ENCODE measurements at places on chromosomes 7 and 10.

DNA sequence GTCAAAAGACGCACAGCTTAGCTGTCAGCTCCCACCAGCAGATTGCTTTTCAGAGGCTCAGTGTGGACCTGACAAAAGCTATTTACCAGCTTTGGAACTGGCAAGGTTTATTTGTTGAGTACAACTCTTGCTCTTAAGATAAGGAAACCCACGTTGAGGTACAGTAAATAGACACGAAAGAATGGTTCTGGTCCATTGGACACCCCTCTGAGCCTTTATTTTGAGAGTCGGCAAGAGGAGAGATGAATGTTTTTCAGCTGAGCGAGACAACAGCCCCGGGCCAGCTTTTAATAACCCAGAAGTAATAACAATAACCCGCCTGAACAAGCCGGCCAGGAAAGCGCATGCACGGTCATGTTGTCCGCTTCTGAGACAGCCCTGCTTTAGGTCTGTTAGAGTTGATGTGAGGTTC is 49.0 kb downstream of the WNT2 start:
- no peak for DNase-seq

- no peak for DNase-seq
Measured at GRCh38 chr7:92714767-92715166, 121.6 kb downstream of the CDK6 start.

GRCh38 chr7:29030781-29031275 is 72.7 kb upstream of the TRIL start:
- DNase-seq, result no peak

GRCh38 chr7:45100761-45101480 is 10.6 kb downstream of the TBRG4 start:
- no peak for DNase-seq

DNA sequence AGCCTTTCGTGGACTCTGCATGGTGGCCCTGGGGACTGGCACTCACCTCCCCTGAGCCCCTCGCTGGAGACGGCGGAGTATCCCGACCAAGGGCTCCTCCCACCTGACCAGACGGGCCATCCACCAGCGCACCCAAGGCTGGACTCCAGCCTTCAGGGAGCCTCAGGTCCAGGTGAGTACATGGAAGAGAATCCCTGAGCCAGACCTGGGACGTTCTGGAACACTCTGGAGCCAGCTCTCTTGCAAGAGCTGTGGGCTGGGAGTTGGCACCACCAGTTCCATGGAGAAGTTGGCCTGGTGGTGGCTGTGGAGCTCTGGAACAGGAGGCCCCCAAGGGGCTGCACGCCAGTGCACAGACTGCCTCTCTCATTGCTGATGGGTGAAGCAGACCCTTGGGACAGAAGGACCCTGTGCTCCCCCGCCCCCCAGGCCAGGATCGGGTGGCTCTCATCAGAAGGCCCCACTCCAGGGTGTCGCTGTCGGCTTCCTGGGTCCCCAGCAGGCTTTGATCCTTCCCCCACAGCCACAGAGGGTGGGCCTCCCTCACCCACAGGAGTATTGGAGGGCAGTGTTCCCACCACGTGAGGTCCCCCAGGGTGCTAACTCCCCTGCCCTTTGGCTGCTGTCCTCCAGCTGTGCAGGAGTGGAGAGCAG is 189.9 kb downstream of the EBF3 start:
- no peak for DNase-seq

DNA sequence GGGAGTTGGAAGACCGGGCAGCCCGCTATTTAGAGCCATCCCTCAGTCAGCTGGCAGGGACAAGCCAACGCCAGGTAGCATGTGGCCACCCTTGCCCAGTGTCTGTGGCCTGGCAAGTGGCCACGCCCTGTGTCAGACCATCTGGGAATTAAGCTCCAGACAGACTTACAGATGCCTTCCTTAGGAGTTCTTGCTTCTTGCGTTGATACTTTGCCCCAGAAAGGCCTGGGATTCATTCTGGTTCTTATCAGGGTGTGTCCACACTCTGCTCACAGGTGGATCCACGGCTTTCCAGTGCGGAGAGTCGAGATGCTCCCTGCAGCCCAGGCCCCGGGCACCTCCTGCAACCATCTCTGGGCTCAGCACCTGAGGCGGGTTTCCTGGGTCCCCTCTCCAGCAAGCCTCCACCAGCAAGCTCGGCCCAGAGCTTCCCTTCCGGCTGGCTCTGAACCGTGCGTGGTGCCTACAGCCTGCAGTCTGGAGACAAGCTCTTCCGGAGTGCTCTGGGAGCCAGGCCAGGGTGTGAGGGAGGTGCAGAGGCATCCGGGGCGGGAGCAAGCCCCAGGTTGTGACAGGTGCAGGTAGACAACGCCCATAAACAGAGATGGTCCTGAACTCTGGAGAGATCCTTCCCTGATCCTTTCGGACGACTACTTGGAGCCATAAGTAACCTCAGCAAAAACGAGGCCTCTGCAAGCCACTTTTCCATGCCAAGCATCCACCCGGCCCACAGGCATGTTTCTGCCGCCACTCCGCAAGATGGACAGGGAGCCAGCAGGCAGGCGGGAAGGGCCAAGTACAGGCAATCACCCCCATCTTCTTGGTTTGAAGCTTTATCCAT is 32.3 kb upstream of the PPIF start:
- no peak for DNase-seq

GRCh38 chr10:29620112-29620690 is 14.6 kb downstream of the SVIL start:
- no peak for DNase-seq

- DNase-seq, result peak; percentile 53
Measured at GRCh38 chr7:151727579-151728285, 149.2 kb downstream of the PRKAG2 start.

GRCh38 chr10:18664841-18665478 is 5.7 kb downstream of the ARL5B start:
- no peak for DNase-seq

- DNase-seq, result no peak
Measured at GRCh38 chr10:116752969-116753665, 10.8 kb upstream of the HSPA12A start.

DNA sequence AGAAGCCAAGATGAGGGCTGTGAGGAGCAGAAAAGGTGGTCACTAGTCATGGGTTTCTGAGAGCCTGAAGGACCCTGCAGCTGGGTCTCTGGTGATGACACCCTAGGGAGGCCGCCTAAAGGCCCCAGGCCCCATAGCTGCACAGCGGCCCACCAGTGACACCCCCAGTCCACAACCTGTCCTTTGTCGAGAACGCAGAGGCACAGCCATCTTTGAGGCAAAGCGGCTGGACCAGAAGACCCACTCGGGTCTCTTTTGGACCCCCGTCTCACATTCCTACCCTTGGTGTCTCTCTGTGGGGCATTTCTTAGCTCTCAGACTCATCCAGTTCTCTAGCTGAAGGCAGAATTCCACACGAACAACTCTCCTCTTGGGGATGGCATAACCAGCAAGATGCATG is 18.8 kb downstream of the JCAD start:
- DNase-seq, result no peak

DNA sequence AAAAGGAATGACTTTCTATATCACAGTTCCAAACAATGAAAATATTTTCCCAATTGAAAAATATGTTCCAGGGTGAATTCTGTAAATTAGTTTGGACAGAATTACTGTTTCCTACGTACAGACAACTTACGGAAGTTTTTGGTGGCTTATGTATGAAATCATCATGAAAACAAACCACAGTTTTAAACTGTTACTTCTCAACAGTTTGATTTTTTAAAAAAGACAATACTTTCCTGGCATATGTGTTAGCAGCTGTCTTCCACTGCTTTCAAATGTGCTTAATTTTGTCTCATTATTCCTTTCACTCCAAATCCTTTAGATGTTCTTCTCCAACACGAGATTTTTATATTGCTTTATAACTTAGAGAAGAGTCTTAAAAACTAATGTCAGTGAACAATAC is 56.2 kb downstream of the SEMA3A start:
- no peak for DNase-seq

DNA sequence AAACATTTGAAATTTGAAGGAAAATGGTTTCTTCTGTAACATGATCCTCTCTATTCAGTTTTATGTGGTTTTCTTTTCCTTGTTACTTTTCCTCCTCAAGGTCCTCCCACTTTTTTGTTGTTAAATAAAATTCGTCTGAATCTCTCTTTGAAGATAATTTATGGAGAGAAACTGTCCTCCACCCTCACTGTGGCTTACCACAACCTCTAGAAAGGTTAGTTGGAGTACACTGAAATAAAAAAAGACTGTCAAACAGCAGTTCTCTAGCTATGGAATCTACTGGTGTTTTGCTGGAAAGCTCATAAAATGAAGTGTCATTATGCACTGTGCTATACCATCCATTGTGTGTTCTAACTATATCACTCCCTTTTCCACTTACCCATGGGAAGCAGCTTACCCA is 189.4 kb downstream of the HDAC9 start:
- DNase-seq, result no peak

- DNase-seq, result no peak
Measured at GRCh38 chr10:124688386-124688785, 55.8 kb downstream of the FAM53B start.

DNA sequence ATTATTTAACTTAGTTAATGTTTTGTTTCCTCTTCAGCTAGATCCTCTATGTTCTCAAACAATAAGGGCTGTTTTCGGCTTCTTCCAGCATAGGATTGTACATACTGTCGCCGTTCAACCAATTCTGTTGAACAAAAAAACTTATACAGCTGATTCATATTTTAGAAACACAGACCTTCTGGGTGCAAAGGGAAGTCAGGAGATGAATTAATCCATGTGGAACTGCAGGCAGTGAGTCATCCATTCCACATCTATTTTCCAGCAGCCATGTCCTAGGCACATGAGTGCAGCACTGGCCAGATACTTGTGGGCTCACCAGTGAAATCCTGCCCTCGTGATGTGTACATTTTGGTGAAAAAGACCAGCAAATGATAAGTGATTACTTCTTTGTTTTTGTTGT is 163.2 kb downstream of the JAZF1 start:
- no peak for DNase-seq

- no peak for DNase-seq
Measured at GRCh38 chr10:52481986-52482555, 168.0 kb downstream of the DKK1 start.

DNA sequence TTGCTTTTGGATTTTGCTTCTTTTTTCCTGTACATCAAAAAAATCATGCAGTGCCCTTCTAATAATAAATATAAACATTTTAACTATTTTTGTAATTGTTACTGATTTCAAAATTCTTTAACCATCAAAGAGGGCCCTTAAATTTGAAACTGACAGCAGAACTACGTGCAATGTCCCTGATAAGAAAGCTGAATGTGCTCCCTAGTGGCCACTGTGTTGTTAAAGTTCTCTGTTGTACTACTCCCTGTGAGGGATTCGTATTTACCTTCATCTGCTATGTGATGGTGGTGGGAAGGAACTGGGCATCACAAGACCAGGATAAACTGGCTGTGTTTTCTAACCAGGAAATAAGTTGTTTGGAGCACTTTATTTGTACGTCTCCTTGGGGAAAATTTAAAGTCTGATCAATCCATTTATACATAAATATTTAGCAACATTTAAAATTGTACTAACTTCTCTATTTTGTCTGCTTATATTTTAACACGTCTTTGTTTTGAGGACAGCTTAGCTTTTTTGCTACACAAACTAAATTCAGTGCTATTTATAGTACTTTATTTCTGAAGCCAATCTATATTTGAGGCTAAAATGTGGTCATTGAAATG is 322.4 kb downstream of the HGF start:
- no peak for DNase-seq

- no peak for DNase-seq
Measured at GRCh38 chr7:3537210-3537875, 236.3 kb downstream of the SDK1 start.

DNA sequence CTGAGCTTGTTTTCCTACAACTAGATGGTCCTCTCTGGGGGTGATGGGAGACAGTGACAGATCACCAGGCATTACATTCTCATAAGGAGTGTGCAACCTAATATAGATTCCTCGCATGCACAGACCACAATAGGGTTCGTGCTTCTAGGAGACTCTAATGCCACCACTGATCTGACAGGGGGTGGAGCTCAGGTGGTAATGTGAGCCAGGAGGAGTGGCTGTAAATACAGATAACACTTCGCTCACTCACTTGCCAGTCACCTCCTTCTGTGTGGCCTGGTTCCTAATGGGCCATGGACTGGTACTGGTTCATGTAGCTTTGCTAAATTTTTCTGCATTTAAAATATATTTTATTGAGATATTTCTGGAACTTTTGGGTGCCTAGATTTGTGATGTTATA is 202.3 kb upstream of the ZNF32 start:
- DNase-seq, result no peak

DNA sequence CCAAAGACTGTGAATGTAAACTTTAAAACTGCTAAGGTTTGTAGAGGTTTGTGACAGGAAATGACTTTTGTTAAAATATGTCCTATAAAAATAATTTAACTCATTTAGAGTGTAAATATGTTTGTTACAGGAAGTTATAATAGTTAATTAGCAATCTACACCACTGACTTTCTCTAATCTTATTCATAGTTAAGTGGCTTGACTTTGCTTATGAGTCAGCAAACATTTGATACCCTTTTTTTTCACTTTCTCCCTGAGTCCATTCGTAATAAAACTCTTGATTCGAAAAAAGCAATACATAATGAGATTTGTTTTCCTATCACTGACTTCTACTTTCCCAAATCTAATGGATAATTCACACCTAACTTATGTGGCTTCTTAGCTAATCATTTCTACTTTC is 317.7 kb upstream of the SEMA3C start:
- no peak for DNase-seq

DNA sequence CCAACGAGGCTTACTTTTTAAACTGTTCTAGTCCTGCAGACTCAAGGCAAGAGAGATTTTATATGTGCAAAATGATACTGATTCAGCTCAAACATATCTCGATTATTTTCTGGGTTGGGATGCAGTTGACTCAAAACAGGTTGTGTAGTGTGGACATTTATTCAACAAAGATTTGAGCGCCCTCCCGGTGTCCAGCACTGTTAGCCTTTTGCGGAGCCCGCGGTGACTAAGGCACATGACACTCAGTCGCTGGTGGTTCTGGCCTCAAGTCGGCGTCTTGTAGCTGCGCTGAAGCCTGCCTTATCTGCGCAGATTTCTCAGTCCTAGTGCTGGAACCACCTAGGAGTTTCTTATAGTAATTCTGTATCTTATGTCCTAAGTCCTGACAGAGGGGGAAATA is 938 bp upstream of the CADPS2 start:
- DNase-seq, result peak; percentile 35

DNA sequence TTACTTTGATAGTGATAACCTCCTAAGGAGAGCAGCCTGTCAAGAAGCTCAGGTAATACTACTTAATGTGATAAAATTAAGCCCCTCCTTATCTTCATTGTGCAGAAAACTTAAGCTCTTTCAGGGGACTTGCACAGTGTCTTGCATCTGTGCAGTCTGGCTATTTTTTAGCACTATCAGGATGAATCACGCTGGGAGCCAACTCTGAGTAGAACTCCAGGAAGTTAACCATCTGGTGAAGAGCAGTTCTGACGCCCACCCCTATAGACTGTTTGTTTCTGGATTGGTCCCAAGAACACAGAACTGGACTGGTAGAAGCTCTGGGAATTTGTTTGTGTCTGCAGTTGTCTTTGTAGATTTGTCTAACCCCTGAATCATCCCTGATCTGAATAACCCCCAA is 41.9 kb downstream of the AGK start:
- DNase-seq, result no peak

- no peak for DNase-seq
Measured at GRCh38 chr7:28695300-28696295, 262.5 kb downstream of the TRIL start.

GRCh38 chr7:21568762-21569161 is 25.9 kb downstream of the DNAH11 start:
- peak; percentile 17 for DNase-seq

GRCh38 chr10:59561477-59562121 is 148.1 kb downstream of the SLC16A9 start:
- DNase-seq, result no peak

Measured in GM13977 (cell line).